ENCODE measurements at places on chromosomes 12 and 14. TPM values are rescaled to one million over a fixed set of nuclear protein-coding genes. Genes with fewer than 3 reads are reported as not detected.

Gene IFNG-AS1
- not detected for total RNA-seq

Gene SOAT2
- total RNA-seq: not detected

GRCh38 chr12:22231836-22232235 is 102.7 kb downstream of the ST8SIA1 start:
- DNase-seq: peak; percentile 4

DNA sequence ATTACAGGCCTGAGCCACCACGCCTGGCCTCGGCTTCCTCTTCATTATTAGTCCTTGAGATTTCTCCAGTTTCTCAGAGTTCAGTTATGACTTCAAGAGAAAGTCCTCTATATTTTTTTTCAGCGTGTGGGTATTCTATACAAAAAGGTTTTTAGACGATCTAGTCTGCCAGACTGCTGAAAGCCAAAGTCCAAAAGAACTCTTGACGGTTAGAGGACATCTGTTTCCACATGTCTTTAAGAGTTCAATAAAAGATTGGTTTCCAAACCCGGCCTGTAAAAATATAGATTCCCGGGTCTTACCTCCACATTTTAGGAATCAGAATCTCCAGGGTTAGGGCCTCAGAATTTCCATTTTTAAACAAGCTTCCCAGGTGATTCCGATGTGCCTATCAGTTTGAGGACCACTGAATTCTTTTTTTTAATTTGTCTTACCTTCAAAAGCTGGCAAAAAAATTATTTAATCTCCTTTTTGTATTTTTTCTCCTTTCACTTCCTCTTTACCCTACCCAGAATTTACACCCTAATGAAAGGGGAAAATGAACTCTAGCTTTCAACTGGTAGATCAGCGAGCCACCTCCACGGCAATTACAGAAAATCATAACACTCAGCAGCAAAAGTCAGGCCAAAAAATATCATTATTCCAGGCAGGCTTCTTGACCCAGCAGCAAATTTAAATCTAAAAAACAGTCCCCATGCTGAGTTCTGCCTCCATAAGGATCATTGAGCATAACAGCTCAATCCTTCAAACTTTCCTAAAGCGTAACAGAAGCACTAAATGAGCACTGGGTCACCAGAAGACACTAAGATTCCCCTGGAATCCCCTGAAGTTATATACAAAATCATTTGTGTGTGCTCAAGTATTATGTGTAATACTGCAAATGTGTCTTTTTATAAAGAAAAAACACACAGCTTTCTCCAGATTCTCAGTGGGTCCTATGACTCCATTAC is 8.7 kb downstream of the NT5DC3 start:
- no peak for DNase-seq

DNA sequence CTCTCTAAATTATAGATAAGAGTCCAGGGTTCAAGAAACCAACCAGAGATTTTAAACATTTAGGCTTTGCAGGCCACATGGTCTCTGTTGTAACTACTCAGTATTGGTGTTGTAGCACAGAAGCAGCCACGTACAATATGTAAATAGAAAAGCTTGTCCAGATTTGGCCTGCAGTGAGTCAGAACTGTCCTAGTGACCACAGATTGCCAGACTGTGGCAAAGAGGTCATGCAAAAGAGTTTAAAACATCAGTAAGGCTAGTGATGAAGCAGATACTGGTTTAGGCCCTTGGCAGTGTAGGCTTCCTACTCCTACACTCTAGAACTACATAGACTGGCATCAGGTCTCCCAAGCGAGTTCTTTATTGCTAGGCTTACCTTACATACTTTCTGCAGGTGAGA is 117.6 kb upstream of the GARIN6 start:
- DNase-seq: no peak

DNA sequence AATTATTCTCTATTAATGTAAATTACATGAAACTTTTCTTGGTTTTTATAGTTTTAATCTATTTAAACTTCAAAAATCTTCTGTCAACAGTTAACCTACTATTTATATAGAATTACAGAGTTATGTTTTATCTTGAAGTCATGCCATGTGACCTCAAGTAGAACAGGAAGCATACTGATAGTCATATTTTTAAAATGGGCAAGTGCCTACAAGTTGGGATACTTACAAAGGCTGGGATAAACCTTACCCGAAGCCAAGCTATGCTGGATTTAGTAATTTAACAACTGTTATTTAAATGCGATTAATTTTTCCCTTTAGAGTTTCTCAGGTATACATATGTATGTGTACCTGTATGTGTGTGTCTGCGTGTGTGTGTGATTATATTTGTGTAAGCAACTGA is 266.9 kb downstream of the RASSF9 start:
- no peak for DNase-seq
